Left forelimb (tissue), 1 donor: ENCODE measurements at places on chromosomes 1 and 21.

GRCh38 chr1:77036560-77036959 is 169.3 kb downstream of the ST6GALNAC5 start:
- DNase-seq, result no peak

DNA sequence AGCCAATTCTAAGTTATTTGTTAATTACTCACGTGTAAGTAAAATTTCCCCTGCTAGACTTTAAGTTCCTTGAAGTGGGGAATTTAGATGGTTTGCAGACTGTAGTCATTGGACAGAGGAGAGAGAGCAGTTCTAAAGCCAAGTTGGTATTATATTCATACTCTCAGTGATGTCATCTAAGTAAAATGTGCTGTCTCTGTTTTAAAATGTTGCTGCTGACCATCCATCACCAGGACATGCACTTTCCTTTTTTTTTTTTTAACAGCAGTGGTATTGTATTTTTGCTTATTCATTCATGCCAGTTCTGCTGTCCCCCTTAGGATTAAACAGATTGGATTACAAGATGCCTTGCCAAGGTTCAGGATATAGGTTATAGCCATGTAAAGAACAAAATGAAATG is 2.3 kb downstream of the TTLL7 start:
- DNase-seq, result no peak

GRCh38 chr1:71498542-71498941 is 417.7 kb upstream of the ZRANB2 start:
- DNase-seq, result no peak

DNA sequence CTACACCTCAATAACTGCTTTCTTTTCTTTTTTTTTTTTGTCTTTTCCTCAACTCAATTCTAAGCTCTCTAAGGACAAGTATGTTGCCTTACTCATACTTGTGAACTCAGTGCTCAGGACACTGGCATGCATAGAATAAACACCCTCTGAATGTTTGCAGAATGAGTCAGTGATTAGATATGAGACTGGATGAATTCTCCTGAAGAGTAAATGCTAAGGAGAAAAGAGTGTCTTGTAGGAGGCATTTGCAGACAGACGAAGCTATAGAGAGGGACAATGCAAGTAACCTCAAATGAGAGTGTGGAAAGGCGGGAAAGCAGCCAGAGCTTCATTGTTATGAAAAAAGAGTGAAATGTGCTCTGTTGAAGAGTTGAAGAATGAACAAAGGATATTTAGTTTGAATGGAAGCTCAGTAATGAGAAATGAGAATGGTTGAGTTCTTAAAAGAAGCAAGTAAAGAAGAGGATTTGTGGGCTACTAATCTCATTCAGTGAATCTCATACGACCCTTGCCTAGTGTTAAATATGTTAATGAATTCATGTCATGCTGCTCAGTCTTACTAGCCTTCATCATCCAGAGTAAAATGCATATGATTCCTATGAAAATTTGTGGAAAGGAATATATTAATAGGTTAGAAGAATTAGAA is 166.1 kb upstream of the DPYD start:
- DNase-seq, result no peak

DNA sequence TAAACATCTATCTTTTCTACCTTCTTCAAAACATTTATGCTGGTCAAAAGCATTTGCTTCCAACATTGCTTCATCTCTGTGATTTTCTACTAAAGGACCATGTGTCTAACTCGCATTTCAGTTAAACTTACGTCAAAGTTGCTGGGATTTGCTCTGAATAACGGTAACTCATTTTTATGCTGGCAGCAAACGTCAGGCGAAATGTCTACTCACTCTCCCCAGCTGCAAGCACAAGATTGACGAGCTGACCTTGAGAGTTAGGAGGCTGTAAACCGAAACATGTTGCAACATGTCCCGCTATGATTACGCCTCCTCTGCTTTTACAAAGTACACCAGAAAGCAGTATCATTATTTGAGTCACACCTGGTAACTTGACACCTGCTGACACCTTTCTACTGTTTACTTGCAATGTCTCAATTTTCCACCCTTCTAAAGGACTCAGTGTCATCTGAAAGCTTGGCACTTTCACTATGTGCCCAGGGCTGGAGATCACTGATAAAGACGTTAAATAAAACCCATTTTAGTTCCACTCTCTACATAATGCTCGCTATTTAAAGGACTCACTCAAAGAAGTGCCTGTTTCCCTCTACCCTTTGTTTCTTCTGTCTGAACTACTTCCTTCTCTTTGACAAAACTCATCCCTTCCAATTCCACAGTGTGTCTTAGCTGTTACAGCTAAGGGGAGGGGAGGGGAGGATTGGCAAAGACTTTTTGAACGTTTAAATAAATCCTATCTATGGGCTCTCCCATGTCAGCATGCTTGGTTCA is 111.9 kb downstream of the PTPN14 start:
- no peak for DNase-seq

DNA sequence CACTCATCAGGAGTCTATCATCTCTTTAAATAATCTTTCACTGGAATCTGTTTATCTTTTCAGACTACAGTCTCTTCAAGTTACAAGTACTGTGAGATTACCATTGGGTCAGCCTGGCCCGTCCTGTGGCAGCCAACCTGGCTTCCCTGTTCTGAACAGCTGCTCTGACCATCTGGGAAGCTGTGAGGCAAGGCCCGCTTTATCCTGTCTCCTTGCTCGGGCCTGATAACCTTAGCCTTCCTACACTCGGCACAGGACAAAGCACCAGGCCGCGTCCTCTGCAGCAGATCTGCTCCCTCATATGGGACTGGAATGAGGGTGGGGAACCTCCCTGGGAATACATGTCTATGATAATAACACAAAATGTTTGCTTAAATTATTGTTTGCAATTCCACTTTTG is 113.3 kb downstream of the PTPN14 start:
- no peak for DNase-seq

DNA sequence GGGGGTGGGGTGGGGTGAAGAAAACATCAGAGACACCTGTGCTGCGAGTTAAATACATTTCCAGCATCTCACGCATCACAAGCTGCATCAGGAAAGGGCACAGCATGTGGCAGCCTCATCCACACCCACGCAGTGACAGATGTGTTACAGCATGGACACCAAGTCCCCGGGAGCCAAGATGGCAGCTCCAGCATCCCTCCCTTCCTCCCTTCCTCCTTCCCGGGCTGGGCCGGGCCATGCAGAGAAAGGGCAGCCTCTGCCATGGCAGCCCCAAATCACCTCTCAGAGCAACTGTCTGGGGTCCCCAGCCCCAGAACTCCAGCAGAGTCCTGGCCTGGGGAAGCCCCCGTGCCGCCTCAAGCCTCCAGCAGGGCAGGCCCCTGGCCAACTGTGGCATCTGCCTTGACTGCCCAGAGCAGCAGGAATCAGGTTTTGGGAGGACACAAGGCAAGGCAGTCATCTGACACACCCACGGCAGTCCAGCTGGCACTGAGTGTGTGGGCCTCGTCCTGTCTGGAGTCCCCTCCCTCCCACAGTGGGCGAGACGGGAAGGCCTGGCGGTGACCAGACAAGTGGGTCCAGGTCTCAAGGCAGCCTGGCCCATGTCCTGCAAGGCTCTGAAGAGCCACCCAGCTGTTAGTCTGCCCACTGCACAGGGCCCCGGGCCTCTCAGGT is 6.2 kb downstream of the SMIM1 start:
- DNase-seq, result no peak

DNA sequence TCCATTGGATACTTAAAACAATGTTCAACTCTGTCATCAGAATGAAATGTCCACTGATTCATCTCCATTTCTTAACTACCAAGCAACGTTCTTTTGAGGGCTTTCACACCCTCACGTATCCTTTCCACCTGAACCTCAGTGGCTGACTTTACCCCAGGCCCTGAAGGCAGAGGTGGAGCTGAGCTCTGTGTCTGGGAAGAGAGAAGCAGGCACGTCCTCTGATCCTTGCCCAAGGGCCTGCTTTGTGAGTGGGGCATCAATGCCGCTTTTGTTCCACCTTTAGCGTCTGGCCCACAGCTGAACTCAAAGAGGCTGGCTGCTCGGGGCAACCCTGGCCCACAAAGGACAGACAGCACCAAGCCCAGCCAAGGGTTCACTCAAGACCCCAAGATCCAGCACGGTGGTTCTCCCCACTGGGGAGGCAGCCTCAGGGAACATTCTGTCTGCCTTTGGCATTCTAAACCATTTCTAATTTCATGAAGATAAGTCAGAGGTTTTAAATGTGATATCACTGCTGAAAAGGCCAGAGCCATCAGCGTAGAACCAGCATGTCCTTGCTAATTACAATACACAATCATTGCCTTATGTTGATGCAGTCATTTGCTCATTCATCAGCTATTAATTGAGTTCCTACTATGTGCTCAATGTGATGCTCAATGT is 126.0 kb upstream of the UBE2U start:
- no peak for DNase-seq

GRCh38 chr1:244952940-244953339 is 88.6 kb upstream of the HNRNPU start:
- no peak for DNase-seq

DNA sequence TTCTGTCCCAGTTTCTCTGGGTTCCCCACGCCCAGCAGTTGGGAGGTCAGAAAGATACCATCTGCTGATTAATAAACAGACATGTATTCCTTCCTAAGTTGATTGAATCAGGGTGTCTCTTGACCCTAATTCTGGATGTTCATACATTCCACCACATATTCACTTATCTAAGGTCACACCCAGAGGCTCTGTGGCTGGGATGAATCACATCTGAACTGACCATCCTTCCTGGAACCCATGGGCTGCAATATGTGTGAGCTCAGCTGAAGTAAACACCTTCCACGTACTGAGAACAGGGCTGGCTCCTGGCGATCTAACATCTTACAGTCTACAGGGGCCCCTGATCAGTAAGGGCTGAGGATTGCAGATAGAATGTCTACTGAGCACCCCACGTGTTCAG is 20.5 kb upstream of the TRABD2B start:
- DNase-seq, result no peak

DNA sequence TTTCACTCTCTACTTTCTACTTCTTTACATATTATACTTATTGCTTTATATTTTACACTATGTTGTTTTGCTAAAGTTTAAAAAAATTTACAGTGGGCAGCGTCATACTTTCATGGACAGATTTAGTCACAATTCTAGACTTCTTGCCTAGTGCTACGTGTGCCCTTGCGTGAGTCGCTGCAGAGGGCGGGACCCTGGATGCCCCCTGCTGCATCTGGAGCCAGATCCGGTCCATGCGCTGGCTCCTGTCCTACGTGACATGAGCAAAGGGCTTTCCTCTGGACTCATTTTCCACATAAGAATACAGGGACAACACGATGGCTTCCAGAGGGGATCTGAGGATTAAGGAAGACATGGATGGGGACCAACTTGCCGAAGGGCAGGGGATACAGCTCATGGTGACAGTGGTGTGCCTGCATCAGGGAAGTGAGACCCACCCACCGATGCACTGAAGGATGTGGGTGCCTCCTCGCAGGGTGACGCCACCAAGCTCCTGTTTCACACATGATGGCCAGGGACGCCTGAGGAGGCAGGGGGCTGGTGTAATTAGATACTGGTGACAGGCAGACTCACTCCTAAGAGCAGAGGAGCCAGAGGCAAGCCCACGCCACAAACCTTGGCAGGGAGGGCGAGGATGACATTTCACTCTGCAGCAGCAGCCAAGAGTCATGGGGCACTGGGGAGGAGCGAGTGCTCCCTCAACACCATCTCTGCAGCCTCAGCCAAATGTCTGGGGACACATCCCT is 86.6 kb downstream of the DMRTB1 start:
- peak; percentile 55 for DNase-seq

DNA sequence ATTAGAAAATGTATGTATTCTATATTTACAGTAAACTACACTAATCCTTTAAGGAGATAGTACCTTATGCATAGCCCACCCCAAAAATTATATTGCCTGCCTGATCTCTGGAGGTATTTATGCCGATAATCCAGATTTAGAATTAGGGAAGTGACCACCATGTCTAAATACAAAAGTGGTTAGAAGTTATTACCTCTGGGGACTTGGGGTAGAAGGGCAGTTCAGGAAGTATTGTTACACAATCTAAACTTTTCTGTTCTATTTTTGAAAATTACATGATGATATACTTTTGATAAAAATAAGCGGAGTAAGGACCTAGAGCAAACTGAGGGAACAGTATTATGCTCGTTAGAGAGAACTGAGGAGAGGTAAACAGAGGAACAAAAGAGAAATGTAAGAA is 90.5 kb upstream of the ZP4 start:
- no peak for DNase-seq

GRCh38 chr1:49694251-49694827 is 329.4 kb downstream of the AGBL4 start:
- no peak for DNase-seq

DNA sequence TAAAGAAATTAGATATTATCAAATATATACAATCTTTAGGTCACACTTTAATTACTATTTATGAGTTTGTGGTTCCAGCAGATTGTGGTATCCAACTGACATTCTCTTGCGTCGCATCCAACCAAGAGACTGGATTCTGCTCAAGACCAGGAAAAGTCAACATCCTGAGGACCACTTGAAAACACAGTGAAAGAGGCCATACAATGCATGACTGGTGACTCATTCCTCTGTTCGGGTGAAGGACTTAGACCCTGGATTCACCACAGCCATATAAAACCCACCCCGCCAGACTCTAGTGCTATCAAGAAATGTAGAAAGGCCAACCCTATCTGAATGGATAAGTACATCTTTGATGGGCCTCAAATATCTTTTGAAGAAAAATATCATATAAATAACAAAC is 14.5 kb upstream of the CFHR4 start:
- DNase-seq, result no peak

GRCh38 chr1:59645893-59646292 is 168.9 kb upstream of the HOOK1 start:
- no peak for DNase-seq

- DNase-seq, result no peak
These were observed 10.1 kb downstream of the CDC7 start for GRCh38 chr1:91510754-91511153.

DNA sequence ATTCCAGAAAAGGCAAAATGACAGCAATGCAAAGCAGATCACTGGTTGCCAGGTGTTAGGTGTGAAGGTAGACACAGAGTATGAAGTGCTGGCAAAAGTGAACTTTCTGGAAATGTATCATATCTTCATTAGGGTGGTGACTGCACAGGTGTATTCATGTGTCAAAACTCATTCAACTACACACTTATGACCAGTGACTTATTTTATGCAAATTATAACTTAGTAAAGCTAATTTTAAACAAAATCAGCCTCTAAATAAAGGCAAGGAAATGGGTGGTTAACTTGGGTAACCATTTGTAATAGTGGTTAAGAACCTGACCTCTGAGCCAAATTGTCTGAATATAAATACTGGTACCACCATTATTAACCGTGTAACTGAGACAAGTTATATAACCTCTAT is 7.4 kb downstream of the COP1 start:
- no peak for DNase-seq

- no peak for DNase-seq
These were observed 38.2 kb downstream of the NMNAT2 start for GRCh38 chr1:183379951-183380350.

- no peak for DNase-seq
These were observed 32.3 kb upstream of the FBXO28 start for GRCh38 chr1:224081604-224082003.

DNA sequence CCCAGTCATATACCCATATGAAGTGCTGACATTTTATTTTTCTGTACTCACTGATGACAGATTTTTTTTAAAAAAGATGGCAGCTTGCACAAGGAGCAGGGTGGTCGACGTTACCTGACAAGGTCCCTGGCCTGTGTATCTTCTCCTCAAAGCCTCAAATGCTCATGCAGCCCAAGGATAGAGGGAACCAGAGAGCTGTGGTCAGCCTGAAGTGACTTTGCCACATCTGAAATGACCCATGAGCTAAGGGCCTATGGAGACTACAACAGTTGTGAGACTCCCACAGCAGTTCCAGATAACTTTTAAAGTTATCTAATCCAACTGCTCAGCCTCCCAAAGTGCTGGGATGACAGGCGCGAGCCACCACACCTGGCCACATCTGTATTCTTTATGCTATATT is 131.1 kb downstream of the GLUL start:
- no peak for DNase-seq
